ENCODE measurements at places on chromosomes 5 and 9. TPM values are rescaled to one million over a fixed set of nuclear protein-coding genes. Genes with fewer than 3 reads are reported as not detected.
A peak's percentile ranks its signal among the peaks of the same experiment; 100 is the strongest.

The DNAI1 gene
- not detected for total RNA-seq

- no peaks in the 10 kb centered on the region for H3K36me3 ChIP-seq
- H3K4me3 ChIP-seq: no peak overlapping the region
- peaks cover 3% of the 10 kb centered on the region for H3K4me1 ChIP-seq
- no peak overlapping the region for H3K27ac ChIP-seq
Measured at GRCh38 chr9:83432104-83432627, 106.0 kb downstream of the FRMD3 start.

GRCh38 chr5:949815-950560, 57.3 kb downstream of the TRIP13 start:
- no peak overlapping the region for H3K27ac ChIP-seq
- H3K36me3 ChIP-seq: peaks cover under 1% of the 10 kb centered on the region
- H3K27me3 ChIP-seq: peaks cover 71% of the 10 kb centered on the region
- H3K4me3 ChIP-seq: no peak overlapping the region
- DNase-seq: no peak

GRCh38 chr5:133870661-133871060, 97.8 kb downstream of the C5orf15 start:
- H3K27me3 ChIP-seq: peaks cover 51% of the 10 kb centered on the region
- H3K4me1 ChIP-seq: peaks cover 6% of the 10 kb centered on the region
- H3K4me3 ChIP-seq: no peak overlapping the region
- H3K27ac ChIP-seq: no peak overlapping the region
- no peaks in the 10 kb centered on the region for H3K36me3 ChIP-seq
- DNase-seq: no peak

The SOHLH1 gene
- total RNA-seq: not detected

The TRAF1 gene
- 118 TPM for total RNA-seq

GRCh38 chr5:102865171-102865509, 110.0 kb downstream of the PAM start:
- peak overlapping the region; percentile 68 for H3K4me3 ChIP-seq
- peak overlapping the region; percentile 24 for H3K27ac ChIP-seq
- H3K36me3 ChIP-seq: peaks cover 7% of the 10 kb centered on the region
- peaks cover 12% of the 10 kb centered on the region for H3K4me1 ChIP-seq
- peaks cover 25% of the 10 kb centered on the region for H3K27me3 ChIP-seq
- no peak for DNase-seq

The PANK3 gene
- 39.2 TPM for total RNA-seq

GRCh38 chr9:78865737-78866136, 568.8 kb downstream of the PSAT1 start:
- DNase-seq: no peak
- no peaks in the 10 kb centered on the region for H3K4me1 ChIP-seq
- H3K27ac ChIP-seq: no peak overlapping the region
- no peaks in the 10 kb centered on the region for H3K36me3 ChIP-seq

DNA sequence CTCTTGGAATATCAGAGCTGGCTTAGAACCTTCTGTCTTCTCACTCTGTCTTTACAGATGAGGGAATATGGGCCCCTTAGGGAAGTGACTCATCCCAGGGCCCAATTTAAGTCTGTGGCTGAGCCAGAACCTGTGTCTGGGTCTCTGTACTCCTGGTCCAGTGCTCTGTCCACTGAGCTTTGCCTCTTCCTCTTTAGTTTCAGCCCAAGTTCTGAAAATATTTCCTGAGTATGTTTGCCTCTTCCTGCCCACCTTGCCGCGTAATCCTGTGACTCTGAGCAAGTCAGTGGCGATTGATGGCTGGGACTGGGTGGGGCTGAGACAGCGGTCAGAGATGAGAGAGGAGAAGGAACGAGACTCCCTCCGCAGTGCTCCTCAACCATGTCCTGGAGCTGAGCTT, 7.8 kb downstream of the IER5L start:
- peaks cover 7% of the 10 kb centered on the region for H3K27me3 ChIP-seq
- peaks cover 10% of the 10 kb centered on the region for H3K4me1 ChIP-seq
- DNase-seq: no peak
- H3K4me3 ChIP-seq: no peak overlapping the region
- H3K27ac ChIP-seq: no peak overlapping the region
- H3K36me3 ChIP-seq: no peaks in the 10 kb centered on the region

DNA sequence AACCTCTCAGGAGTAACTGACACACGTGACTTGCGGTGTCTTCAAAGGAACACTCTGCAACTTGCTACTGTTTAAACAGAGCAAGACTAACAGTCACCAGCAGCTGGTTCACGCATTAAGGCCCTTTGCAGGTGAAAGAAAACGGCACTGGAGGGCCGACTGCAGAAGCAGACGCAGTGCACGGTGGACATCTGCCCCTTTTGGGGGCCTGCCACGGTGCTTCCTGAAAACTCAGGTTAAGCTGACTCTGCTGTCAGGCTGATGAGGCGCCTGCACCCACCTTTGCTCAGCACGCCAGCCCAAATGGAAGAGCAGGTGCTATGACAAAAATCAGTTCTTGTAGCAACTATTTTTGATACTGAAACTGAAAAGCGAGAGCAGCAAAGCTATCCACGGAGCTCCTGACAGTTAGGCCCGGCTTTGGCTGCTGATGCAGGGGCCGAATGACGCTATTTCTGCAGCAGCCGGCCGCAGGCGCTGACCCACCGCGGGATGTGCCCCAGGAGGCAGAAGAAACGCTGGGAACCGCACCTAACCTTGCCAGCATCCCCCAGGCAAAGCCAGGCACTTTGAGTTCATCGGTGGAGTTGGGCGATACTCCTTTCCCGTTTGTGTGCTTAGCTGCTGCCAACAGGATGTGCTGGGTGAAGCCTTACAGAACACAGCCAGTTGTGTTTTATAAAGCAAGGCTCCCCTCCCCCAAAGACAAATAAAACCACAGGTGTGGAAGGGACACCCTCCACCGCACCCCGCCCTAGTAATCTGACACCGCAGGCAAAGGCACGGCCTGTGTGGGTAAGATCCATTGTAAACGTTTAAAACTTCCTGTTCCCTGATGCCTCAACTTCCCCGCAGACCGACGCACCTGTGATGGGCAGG, 21.1 kb upstream of the TERT start:
- H3K4me1 ChIP-seq: peaks cover 40% of the 10 kb centered on the region
- peaks cover 2% of the 10 kb centered on the region for H3K36me3 ChIP-seq
- H3K4me3 ChIP-seq: peak overlapping the region; percentile 87
- H3K27me3 ChIP-seq: no peaks in the 10 kb centered on the region
- peak; percentile 29 for DNase-seq
- H3K27ac ChIP-seq: peak overlapping the region; percentile 97

The PCDHGA5 gene
- not detected for total RNA-seq

The BAAT gene
- not detected for total RNA-seq

GRCh38 chr9:8186560-8186959, 387.0 kb upstream of the DMAC1 start:
- DNase-seq: no peak
- H3K4me1 ChIP-seq: peaks cover 3% of the 10 kb centered on the region

DNA sequence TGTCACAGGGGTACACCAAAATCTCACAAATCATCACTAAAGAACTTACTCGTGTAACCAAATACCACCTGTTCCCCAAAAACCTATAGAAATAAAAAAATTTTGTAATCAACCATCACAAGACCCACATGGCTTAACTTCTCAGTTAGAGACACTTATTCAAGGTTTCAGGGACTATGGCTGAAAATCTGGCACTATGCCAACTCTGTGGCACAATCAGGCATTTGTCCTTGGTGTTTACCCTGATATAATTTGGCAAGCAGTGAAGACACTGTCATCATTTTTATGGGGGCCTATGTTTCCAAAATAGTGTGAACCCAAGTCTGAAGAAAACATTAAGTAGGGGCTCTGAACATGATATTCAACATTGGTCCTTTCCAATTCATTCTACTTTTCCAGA, 59.0 kb downstream of the ZNF622 start:
- DNase-seq: no peak
- H3K4me3 ChIP-seq: no peak overlapping the region
- H3K4me1 ChIP-seq: no peaks in the 10 kb centered on the region
- no peaks in the 10 kb centered on the region for H3K36me3 ChIP-seq
- peaks cover 6% of the 10 kb centered on the region for H3K27me3 ChIP-seq

GRCh38 chr5:134997015-134997414, 29.3 kb downstream of the CATSPER3 start:
- peaks cover 2% of the 10 kb centered on the region for H3K36me3 ChIP-seq
- no peak overlapping the region for H3K27ac ChIP-seq
- no peaks in the 10 kb centered on the region for H3K27me3 ChIP-seq
- no peak overlapping the region for H3K4me3 ChIP-seq
- peaks cover 7% of the 10 kb centered on the region for H3K4me1 ChIP-seq
- no peak for DNase-seq

- peaks cover 16% of the 10 kb centered on the region for H3K4me1 ChIP-seq
- no peaks in the 10 kb centered on the region for H3K27me3 ChIP-seq
- no peak overlapping the region for H3K4me3 ChIP-seq
- no peak overlapping the region for H3K27ac ChIP-seq
- DNase-seq: no peak
- peaks cover 3% of the 10 kb centered on the region for H3K36me3 ChIP-seq
Measured at GRCh38 chr5:69372394-69372793, 2.8 kb downstream of the RAD17 start.

GRCh38 chr5:43192558-43193180, 644 bp downstream of the NIM1K start:
- peaks cover 10% of the 10 kb centered on the region for H3K27me3 ChIP-seq
- H3K4me3 ChIP-seq: peak overlapping the region; percentile 90
- peak overlapping the region; percentile 90 for H3K27ac ChIP-seq
- peaks cover 14% of the 10 kb centered on the region for H3K4me1 ChIP-seq
- peak; percentile 11 for DNase-seq
- H3K36me3 ChIP-seq: no peaks in the 10 kb centered on the region

DNA sequence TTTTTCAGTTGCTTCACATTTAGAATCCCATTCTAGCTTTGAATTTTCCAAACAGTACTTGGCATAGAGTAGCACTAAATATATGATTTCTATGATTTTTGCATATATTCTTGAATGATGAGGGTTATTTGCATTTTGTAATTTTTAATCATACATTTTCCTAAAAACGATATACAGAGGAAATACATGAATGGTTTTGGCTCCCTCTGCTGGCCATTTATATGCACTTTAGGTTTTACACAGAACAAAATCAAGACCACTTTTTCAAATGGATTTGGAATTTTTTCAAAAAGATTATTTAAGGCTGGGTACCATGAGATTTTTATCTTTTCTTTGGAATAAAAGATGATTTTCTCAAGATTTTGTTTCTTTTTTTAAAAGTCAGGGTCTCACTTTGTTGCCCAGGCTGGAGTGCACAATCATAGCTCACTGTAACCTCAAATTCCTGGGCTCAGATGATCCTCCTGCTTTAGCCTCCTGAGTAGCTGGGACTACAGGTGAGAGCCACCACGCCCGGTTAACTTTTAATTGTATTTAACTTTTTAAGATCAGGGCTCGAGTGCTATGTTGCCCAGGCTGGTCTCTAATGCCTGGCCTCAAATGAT, 16.7 kb upstream of the COMMD10 start:
- H3K4me1 ChIP-seq: no peaks in the 10 kb centered on the region
- no peak overlapping the region for H3K27ac ChIP-seq
- H3K4me3 ChIP-seq: no peak overlapping the region
- H3K27me3 ChIP-seq: peaks cover 35% of the 10 kb centered on the region

DNA sequence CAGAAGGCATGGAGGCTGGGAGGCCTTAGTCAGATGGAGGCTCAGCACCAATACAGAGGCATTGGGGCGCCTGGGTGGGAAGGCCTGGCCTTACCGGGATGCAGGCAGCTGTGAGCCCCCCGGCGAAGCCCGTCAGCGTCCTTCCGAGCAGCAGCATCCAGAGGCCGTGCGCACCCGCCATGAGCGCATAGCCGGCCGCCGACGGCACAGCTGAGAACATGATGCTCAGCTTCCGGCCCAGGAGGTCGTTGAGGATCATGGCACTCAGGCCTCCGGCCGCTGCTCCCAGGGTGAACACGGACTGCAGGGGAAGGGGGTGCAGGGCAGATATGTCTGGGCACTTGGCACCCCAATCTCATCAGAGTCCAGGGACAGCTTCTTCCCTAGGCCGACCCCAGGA, 2.0 kb downstream of the SLC2A6 start:
- H3K36me3 ChIP-seq: no peaks in the 10 kb centered on the region
- DNase-seq: no peak
- peaks cover under 1% of the 10 kb centered on the region for H3K27me3 ChIP-seq
- no peak overlapping the region for H3K27ac ChIP-seq
- H3K4me3 ChIP-seq: no peak overlapping the region

The CATSPER3 gene
- 0.50 TPM for total RNA-seq

DNA sequence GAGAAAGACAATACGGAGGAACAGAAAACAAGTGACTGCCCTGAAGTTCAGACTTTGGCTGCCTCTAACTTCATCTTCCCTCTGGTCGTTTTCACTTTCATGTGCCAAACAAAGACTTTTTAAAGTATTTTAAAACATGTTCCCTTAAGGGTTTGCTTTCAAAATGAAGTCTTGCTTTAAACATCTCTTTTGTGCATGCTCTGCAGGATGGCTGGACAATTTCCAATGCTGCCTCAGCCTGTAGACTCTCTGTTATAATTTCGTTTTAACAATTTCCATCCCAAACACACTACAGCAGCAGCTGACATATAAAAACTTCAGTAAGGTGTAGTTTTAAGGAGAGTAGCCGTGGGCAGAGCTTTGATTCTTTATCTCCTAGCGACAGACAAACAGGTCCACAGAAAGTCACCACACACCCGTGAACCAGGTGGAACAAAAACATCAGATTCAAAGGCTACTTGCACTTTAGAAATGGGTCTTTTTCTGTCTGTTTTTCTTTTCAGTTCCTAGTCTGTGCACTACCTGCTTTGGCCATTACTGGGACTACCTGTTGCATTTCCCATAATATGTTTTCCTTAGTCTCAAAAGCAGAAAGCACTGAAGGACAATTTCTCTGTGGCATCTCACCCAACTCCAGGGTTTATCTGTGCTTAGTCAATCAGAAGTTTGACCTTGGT, 308.9 kb downstream of the DTWD2 start:
- no peak overlapping the region for H3K27ac ChIP-seq
- no peaks in the 10 kb centered on the region for H3K4me1 ChIP-seq
- no peak for DNase-seq
- no peaks in the 10 kb centered on the region for H3K27me3 ChIP-seq
- no peaks in the 10 kb centered on the region for H3K36me3 ChIP-seq
- H3K4me3 ChIP-seq: no peak overlapping the region

The ANP32B gene
- 143 TPM for total RNA-seq

The PCDHAC1 gene
- total RNA-seq: not detected

The ATP10B gene
- total RNA-seq: not detected
